ENCODE measurements at places on chromosomes 3 and 15.

- no peak for DNase-seq
Observed at GRCh38 chr3:184227481-184227935, 1.9 kb upstream of the VWA5B2 start.

DNA sequence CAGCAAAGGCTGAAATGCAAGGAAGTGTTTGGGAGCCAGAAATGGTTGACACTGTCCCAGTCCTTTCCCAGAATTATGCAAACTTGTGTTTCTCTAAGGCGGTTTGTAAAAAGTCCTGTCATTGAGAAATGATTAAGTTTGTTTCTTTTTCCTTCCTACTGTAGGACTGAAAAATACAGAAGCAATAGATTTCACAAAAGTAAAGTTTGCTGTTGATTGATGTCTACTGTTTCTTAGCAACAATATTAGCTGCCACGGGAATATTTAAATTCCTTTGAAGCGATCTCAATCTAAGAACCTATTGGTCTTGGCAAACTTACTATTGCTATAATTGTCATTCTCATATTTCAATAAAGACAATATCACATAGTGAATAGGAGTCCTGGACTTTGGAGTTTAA, 100.7 kb upstream of the IL12A start:
- DNase-seq = no peak

DNA sequence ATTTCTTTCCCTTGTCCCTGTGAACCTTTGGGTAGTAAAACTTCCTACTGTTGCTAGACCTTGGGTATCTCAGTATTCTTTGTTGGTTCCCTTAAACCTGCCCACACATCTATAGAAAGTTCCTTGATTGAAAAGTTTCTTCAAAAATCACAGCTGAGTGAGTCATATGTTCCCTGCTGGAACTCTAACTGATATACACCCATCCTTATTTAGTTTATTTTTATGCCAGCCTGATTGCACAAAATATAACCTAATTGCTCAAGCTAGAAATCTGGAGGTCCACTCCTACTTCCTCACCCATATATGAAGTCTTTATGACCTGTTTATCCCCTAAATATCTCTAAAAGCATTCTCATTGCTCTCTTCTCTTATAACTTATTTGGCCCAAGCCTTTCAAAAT, 13.7 kb upstream of the GJD2 start:
- no peak for DNase-seq

DNA sequence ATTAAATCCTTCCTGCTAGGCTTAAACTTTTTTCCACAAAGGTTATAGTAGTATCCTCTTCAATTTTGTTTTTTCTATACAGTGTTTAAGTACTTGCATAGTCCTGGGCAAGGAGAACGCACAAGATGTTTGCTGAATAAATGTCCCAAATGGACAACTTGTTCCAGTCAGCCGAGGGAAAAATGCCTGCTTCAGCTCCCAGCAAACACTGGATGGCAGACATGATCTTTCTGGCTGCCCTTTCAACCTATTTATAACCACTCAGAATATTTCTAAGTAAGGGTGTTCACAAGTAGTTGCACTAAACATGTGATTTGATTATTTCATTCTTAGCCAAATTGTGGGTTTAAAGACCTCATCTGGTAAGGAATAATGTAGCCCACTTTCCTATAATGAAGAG, 29.8 kb downstream of the GNB4 start:
- DNase-seq = no peak

DNA sequence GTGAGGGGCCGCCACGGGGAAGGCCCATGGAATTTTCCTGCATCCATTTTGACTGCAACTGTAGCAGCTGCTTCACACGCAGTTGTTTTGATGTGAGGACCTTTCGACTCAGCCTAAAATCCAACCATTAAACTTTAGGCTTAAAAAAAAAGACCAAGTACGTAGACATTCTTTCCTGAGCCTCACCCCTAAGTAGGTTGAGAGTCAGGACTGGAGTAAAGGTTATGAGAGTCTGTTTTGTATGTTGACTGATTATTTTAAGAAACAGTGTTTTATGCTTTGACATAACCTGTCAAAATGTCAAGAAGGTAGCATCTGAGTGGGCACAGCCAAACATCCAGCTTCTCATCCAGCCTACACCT, 45.7 kb upstream of the AMOTL2 start:
- DNase-seq = no peak

DNA sequence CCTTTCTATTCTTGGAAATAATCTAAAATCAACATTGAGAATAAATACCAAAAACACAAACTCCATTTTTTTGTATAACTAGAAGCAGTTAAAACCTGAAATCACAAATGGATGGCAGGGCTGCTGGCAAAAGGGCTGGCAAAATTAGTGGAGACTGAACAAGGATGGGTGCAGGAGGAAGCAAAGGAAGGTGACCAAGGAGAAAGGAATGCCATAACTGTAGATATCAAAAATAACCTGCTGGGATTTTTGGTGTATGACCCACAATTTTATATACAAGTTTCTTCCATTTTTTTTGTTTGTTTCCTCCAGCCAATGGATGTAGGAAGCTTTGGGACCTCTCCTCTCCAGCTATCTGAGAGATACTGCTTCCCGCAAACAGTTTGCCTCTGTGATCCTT, 12.7 kb downstream of the CFAP44 start:
- DNase-seq = no peak

- DNase-seq = no peak
Observed at GRCh38 chr3:48595526-48596121, 495 bp upstream of the COL7A1 start.

- DNase-seq = no peak
Observed at GRCh38 chr3:8856071-8856470, 86.7 kb upstream of the OXTR start.

- DNase-seq = no peak
Observed at GRCh38 chr3:38354588-38355330, 8.2 kb downstream of the XYLB start.

- DNase-seq = no peak
Observed at GRCh38 chr3:118526758-118527513, 507.7 kb downstream of the IGSF11 start.

DNA sequence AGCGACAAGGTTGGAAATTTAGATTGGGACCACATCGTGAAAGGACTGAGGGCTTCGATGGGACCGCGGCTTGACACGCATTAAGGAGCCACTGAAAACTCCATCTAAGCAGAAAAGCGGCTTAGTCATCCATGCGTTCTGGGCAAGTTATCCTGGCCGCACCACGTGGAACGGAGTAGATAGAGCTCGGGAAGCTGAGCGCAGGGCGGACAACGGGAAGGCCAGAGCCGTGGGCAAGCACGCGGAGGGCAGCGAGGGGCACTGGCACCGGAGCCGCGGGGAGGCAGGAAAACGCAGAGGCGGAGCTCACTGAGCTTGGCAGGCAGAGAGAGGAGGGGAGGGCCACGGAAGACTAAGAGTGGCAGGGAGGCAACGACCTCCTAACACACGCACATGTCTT, 61.3 kb upstream of the VGLL4 start:
- DNase-seq = no peak

DNA sequence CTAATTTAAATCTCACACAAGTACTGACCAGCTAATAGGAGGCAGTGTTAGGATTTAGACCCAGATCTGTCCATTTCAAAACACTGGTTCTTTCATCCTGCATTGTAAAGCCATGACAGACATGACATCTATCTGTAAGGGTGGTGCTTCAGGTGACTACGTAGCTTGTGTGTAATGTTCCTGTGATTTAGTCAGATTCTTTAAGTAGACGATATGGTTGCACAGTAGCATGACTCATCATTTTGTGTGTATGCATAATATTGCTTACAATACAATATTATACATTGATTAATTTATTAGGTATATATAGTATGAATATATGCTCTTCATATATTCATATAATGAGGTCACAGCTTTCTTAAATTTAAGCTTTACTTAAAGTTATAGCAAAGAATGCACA, 628.5 kb downstream of the GRM7 start:
- DNase-seq = no peak

DNA sequence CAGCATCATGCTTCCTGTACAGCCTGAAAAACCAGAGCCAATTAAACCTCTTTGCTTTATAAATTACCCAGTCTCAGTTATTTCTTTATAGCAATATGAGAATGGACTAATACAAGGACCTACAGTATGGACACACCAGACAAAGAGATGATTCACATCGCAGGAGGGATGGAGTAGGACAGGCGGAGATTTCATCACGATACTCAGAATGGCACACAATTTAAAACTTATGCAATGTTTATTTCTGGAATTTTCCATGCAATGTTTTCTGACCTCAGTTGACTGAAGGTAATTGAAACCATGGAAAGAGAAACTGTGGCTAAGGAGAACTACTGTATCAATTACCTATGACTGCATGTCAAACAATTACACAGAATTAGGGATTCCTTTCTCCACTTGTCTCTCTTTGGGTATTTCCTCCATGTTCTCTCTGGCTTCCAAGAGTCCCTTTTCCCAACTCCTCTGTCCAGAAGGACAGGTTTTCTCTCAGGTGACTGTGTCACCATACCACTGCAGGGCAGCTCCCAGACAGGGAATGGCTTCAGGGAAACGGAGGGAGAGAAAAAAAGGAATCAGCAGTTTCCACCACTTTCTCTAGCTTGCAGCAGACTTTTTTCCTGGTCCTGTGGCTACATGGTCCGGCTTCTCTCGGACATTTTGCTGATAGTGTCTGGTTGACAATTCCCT, 3.0 kb upstream of the ANO10 start:
- DNase-seq = no peak

GRCh38 chr15:68428431-68428940, 3.5 kb downstream of the ITGA11 start:
- DNase-seq = no peak

- DNase-seq = no peak
Observed at GRCh38 chr3:169467751-169468150, 195.8 kb downstream of the MECOM start.

GRCh38 chr3:55558316-55558715, 71.2 kb upstream of the WNT5A start:
- no peak for DNase-seq

DNA sequence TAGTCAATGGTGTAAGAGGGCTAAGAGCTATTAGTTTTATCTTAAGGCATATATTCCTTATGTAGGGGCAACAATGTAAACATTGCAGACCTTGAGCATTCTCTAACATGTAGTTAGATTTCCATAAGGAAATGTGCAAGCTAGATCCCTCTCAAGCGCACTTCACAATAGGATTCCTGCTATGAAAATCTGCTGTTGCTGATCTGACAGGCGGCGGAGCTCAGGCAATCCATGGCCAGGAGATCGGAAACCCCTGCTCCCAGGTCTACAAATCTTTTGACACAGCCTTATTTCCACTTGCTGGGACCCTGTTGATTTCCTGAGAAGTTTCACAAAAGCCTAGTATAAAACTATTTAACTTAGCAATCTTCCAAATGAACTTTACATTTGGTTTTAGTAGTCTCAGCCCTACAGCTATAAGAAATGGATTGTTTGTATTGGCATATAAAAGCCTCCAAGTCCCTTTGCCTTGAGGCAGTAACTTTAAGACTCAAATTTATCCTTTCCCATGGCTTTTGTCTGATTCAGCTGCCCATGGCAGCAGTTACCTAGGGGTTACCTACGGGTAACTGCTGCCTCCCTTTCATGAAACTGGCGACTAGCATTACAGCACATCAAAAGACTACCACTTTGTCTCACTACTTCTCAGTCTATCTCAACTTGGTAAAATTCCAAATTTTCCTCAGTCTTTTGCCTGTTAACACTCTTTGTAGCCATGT, 22.7 kb downstream of the TRA2B start:
- DNase-seq = no peak

DNA sequence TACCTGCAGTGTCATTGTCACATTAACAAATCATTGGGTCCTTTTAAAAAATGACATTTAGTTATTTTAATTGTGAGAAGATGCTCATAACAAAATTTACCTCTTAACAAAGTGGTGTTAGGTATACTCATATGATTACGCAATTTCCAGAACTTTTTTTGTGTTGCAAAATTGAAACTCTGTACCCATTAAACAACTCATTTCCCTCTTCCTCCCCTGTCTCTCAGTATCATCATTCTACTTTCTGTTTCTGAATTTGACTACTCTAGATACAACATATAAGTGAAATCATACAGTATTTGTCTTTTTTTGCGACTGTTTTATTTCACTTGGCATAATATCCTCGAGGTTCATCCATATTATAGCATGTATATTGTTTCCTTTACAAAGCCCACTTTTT, 58.7 kb upstream of the CHST2 start:
- no peak for DNase-seq

GRCh38 chr15:57914350-57915055, 151.0 kb downstream of the ALDH1A2 start:
- no peak for DNase-seq

DNA sequence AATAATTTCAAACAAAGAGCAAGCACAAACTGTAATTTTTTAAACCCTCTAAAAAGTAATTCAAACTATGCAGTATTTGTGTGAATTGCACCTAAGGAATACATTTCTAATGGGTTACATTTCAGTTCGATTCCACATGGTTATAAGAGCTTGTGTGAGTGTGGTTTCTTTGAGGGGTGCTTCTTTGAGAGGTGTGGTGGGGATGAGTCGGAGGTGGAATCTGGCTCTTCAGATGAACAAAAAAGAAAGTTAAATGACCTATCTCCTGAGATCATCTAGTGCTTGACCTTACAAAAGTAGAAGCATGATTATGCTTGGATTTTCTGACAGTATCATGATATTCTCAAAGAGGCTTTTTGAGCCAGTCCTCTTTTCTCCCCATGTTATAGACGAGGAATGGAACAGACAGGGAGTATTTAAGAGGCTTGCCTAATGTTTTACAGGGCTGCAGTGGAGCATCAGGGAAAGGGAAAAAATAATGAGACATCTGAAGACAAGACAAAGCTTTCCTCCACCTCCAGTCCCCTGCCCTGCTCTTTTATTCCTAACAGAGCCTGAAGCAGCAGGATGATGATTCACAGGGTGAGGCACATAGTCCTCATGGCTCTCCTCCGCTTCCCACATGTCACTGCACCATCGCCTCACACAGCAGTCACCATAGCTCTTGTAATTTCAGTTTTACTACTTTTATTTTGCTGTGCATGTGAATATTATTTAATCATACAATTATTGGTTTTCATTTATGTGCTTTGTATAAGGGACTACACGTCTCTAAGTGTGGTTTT, 82.0 kb downstream of the LYSMD4 start:
- no peak for DNase-seq

- no peak for DNase-seq
Observed at GRCh38 chr3:183541738-183542137, 13.8 kb downstream of the KLHL6 start.

GRCh38 chr3:192889679-192890078, 28.0 kb downstream of the MB21D2 start:
- no peak for DNase-seq

- DNase-seq = no peak
Observed at GRCh38 chr15:85131915-85132314, 150.3 kb downstream of the PDE8A start.

DNA sequence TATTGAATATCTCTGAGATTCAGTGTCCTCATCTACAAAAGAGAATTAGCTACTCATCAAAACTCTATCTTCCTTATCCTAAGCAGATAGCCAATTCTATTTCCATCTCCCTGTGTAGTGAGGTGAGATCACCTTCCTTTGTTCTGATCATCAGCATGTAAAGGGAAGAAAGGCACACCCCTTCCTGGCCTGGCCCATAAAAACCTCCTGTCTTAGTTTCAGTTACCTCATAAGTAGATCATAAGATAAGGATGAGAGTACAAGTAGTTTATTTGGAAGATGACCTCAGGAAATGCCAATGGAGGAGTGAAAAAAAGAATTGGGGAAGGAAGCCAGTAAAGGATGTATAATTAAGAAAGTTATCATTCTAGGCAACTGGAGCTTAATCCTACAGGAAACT, 114.5 kb upstream of the GADL1 start:
- no peak for DNase-seq

Measured in activated CD4-positive, CD25-positive, alpha-beta regulatory T cell (primary cell).